ENCODE measurements at places on chromosomes 5 and 9.

DNA sequence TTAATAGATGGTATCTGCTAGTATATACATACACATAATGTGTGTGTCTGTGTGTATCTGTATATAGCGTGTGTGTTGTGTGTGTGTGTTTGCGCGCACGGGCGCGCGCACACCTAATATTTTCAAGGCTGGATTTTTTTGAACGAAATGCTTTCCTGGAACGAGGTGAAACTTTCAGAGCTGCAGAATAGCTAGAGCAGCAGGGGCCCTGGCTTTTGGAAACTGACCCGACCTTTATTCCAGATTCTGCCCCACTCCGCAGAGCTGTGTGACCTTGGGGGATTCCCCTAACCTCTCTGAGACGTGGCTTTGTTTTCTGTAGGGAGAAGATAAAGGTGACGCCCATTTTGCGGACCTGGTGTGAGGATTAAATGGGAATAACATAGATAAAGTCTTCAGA lies 757 bp downstream of the FXN start:
- no peak for DNase-seq

GRCh38 chr5:135163391-135163790 lies 129.4 kb upstream of the PITX1 start:
- no peak for DNase-seq

DNA sequence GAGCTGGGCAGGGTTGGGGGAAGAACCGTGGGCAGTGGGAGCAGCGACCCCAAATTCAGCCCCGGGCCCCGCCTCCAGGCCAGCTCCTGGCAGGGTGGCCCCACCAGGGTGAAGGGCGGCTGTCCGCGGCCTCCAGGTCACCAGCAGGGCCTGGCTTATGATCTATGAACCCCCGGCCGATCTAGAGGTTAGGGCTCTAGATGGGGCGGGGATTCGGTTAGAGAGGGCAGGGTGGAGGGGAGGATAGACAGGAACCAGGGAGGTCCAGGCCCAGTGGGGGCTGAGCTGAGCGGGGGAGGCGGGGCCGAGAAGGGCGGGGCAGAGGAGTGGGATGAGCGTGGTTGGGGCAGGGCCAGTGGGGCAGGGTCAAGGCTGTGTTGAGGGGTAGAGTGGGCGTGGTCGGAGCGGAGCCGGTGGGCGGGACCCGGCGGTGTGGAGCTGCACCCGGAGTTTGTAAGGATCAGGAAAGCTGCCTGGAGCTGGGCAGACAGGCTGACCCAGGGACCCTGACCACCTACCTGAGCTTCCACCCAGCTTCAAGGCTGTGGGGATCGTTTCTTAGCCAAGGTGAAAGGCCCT lies 29.3 kb upstream of the OBP2B start:
- peak; percentile 46 for DNase-seq

DNA sequence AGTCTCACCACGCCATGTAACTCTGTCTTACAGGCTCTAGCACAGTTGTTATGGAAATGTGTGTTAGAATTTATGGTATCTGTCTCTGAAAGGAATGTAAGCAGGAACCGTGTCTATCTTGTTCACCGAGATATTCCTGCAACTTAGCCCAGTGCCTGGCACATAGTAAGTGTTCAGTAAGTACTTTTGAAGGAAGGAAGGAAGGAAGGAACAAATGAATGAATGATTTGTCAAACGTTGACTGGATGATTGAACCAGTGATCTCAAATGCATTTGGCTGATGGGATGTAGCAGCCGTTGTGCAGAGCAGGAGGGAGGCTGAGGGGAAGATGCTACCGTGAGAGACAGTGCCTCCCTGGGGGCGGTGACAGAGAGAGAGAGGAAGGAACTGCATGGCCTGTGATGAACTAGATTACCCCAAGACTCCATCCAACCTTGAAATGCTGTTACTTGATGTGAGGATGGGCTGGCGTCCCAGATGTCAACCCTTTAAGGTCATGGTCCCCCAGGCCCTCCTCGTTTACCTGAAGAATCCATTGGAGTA lies 47.5 kb upstream of the PPARGC1B start:
- DNase-seq: no peak

DNA sequence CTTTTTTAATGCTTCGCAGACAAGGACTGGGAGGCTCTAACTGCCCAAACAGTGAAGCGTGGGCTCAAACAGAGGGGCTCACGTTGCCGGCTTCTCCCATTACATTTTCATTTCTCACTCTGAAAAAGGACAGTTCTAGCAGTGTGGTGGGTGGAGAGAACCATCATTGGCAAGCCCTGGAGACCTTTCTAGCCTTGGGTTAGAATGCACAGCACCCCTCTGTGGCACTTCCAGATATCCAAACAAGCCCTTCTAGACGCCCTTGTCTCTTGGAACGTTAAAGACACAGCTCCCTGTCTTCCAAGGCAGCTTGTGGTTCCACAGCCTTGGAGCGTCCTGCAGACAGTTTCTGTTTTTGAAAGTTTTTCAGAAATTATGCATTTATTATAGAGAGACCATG lies 52.1 kb downstream of the MVB12B start:
- no peak for DNase-seq

- DNase-seq: no peak
These were observed 43.4 kb downstream of the LRRTM2 start for GRCh38 chr5:138831703-138832102.

DNA sequence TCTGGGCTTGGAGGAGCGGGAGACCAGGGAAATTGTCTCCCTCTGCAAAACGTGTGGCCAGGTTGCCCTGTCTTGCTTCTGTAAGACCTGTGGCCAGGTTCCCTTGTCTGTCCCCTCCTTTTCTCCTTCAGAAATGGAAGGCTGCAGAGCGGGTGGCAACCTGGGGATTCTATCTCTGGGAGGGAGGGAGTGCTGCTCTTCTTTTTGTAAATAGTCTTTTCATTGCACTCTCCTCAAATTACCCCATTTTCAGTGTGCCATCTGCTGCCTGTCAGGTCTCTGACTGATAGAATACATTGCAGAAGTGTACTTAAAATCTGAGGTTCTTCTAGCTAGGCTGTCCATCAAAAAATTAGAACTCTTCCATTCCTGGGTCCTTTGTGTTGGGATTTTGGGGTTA lies 126.0 kb downstream of the GABRB2 start:
- no peak for DNase-seq

DNA sequence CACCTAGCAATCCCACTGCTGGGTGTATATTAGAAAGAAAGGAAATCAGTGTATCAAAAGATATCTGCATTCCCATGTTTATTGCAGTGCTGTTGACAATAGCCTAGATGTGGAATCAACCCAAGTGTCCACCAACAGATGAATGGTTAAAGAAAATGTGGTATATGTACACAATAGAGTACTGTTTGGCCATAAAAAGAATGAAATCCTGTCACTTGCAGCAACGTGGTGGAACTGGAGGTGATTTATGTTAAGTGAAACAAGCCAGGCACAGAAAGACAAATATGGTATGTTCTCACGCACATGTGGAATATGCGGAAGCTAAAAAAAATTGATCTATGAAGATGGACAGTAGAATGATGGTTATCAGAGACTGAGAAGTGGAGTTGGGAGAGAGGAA lies 221.6 kb upstream of the DAP start:
- DNase-seq: no peak

GRCh38 chr5:111221139-111221538 lies 3.0 kb upstream of the CAMK4 start:
- no peak for DNase-seq
